ENCODE measurements at places on chromosomes 16 and 17.

GRCh38 chr16:66416939-66417700, 10.0 kb upstream of the BEAN1 start:
- DNase-seq, result no peak

- DNase-seq, result no peak
Measured at GRCh38 chr17:30296499-30297080, 4.8 kb upstream of the BLMH start.

- no peak for DNase-seq
Measured at GRCh38 chr16:49466881-49467280, 93.3 kb downstream of the C16orf78 start.

GRCh38 chr16:64265756-64266155, 856.1 kb downstream of the CDH11 start:
- no peak for DNase-seq

- no peak for DNase-seq
Measured at GRCh38 chr16:78605548-78606101, 506.2 kb downstream of the WWOX start.

GRCh38 chr17:64622931-64623654, 39.0 kb downstream of the SMURF2 start:
- DNase-seq, result no peak

DNA sequence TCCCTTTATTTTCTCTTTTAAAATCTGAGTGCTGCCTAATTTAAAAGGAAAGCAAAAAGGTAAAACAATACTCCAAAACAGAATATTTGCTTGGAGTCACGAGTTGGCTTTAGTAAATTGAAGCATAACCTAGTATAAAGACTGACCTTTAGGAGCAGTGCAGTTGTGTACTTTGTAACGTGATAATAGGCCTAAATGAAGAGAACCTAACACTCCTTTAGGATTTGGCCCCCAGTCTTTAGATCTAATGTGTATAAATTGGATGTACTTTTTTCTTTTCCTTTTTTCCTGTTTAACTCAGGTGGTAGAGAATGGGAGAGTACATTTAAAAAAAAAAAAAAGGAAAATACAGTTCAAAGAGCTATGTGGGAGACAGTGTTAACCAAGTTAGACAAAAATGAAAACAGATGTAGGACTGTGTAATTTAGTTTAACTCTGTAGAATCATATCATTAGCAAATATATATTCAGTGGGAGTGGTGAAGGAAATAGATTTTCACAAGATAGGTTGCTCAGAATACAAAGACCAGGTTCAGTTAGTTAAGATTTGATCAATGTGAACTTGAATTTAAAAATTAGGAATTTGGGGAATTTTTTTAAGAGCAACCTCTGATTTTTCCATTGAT, 16.8 kb downstream of the CPD start:
- no peak for DNase-seq

- no peak for DNase-seq
Measured at GRCh38 chr16:21722771-21723455, 59.1 kb downstream of the OTOA start.
